ENCODE measurements at places on chromosomes 12 and 14.

DNA sequence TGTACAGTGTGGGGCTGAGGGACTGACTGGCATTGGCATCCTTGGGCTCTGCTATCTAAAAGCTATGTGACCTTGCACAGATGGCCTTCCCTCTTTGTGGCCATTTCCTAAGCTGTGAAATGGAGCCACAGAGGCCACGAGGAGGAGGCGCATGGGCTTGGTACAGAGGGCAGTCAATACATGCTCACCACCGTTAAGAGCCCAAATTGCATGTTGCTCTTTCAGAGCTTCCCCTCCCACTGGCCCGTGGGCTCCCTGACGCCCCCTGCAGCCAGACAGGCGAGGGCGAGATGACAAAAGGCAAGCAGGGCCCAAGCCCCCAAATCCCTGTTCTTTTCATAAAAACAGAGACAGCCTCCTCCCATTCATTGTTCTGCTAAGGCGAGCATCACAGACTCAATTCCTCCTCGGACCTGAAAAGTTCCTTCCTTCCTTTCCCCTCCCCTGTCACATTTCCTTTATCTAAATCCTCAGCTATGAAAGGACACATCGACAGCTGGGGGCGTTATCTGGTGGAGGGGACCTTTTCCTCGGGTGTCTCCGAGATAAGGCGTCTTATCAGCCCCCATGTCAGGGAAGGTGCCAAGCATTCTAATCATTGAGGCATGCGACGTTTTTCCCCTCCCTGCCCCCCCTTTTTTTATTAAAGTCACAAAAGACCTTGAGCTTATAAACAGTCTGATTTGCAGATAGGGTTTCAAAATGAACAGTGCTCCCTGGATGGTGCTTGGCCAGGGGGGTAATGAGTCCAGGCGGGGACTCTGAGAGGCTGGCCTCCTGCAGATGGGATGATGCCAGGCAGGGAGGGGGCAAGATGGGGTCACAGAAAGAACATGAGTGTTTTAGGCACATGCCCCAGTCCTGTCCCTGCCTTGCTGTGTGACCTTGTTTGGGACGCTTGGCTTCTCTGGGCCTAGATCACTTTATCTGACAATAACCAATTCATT lies 26.4 kb downstream of the FAM222A start:
- peak; percentile 5 for DNase-seq

GRCh38 chr12:81128930-81129554 lies 51.2 kb downstream of the ACSS3 start:
- DNase-seq: no peak

GRCh38 chr14:30655124-30655523 lies 33.0 kb downstream of the SCFD1 start:
- DNase-seq: no peak

DNA sequence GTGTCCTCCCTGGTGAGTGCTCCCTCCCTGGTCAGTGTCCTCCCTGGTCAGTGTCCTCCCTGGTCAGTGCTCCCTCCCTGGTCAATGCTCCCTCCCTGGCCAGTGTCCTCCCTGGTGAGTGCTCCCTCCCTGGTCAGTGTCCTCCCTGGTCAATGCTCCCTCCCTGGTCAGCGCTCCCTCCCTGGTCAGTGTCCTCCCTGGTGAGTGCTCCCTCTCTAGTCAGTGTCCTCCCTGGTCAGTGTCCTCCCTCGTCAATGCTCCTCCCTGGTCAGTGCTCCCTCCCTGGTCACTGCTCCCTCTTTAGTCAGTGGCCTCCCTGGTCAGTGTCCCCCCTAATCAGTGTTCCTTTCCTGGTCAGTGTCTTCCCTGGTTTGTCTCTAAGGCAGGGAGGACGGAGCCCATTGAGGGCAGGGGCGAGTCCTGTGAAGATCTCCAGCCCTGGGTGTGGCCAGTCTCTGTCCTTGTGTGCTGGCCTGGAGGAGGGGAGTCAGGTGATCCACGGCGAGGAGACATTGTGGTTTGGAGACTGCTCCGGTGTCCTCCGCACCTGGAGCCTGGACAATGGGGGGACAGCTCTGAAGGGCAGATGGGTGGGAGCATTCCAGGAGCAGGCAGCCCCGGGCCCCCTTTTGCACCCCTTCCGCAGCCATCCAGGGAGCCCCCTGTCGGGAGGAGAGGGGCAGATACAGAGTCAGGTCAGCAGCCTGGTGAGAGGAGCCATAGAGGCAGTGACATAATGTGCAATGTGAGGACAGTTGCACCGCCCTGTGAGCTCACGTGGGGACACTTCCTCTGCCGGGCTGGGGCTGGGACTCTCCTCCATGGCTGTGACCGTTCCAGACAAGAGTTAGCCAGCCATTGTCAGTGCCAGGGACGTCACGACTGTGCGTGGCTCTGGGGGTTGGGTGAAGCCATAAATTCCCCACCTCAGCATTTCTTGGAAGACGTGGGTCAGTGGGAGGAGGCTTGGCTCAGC lies 93.4 kb downstream of the ADGRD1 start:
- no peak for DNase-seq

DNA sequence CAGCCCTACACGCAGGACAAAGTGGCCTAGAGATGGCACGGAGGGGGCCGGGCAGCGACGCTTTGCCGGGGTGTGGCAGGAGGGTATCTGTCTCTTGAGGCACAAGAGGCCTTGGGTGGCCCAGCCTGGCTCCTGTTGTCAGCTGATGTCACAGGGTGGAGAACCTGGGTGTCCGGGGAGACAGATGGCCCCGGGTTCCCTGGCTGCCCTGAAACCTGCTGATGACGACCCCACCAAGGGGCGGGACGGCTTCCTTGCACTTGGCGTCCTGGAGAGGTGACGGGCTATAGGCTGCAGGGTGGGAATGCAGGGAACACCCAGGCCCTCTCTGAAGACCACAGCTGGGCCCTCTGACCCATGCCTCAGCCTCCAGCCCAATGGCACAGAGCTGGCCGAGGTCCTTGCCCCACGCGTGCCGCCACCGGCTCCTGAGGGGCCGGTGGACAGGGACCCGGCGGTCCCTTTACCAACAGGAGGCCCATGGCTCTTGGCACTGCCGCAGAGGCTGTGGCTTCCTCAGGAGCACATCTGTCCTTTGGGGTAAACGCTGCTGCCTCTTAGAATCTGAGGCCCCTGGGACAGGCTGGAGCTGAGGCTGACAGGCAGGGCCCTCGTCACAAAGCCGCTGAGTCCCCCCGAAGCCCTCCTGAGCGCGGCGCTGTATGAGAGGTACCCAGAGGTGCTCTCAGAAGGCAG lies 16.4 kb downstream of the TRMT61A start:
- DNase-seq: no peak

- no peak for DNase-seq
Measured at GRCh38 chr12:93139028-93139665, 210.1 kb upstream of the EEA1 start.

- DNase-seq: no peak
Measured at GRCh38 chr14:89015016-89015415, 190.6 kb downstream of the TTC8 start.

DNA sequence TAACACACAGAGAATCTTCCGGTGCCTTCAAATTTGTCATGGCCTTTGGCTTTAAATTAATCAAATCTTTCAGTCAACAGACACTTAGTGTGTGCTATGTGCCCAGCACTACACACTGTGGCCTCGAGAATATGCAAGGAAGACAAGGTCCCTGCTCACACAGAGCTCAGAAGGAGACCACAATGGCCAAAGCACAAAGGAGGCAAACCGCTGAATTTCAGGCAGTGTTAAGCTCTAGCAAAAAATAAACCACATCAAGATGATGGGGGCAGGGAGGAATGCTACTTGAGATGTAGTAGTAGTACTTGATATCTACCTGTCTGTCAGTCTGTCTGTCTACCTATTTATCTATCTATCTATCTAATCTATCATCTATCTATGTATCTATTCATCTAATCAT lies 227.9 kb downstream of the TMEM132D start:
- no peak for DNase-seq

DNA sequence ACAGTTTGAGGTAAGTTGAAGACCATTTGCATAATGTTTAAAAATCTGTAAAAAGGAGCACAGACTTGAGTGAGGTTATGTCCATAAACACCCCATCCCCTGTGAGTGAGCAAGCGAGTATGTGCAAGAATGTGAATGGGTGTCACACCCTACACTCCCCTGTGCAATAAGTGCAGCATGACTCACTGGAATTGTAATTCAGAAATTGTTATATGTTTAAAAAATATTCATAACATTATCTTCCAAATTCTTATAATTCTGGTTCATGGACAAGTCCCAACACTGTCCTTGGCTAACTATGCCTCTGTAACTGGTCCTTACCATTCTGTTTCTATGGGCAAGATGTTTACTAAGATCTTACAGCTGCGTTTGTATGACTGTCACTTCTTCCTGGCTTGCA lies 207.8 kb upstream of the FAR2 start:
- no peak for DNase-seq

- no peak for DNase-seq
Measured at GRCh38 chr12:103716517-103717196, 124.4 kb downstream of the NT5DC3 start.

GRCh38 chr12:42180990-42181596 lies 36.4 kb upstream of the GXYLT1 start:
- DNase-seq: no peak

GRCh38 chr12:14408208-14408607 lies 42.7 kb downstream of the ATF7IP start:
- DNase-seq: no peak

DNA sequence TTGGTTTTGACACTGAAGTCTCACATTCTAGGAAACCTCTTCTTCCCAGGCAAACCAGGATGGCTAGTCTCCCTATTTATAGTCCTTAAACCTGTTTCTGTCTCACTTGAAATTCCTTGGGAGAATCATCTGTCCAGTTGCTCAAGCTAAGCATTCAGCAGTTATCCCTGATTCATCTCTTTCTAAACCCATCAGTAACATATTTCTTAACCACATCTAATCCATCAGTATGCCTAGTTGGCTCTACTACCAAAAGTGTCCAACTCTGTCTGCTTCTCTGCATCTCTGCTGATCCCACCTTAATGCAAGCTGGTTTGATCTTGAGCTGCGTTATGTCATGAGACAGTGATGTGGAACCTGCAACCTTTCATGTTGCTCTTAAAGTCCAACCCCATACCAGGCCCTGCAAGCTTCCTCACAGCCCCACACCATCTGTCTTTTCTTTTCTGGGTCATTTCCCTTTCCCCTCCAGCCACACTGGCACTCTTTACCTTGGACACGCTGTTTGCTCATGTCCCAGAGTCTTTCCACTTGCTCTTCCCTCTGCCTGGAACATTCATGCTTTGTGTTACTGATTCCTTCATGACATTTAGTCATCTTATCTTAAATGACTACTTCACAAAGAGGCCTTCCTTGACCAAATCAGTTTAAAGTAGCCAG lies 380.8 kb upstream of the RGS6 start:
- DNase-seq: no peak
